Activated naive CD8-positive, alpha-beta T cell treated with anti-CD3 and anti-CD28 coated beads for 36 hours (primary cell): ENCODE measurements at places on chromosomes 2 and 18. TPM values are rescaled to one million over a fixed set of nuclear protein-coding genes. Genes with fewer than 3 reads are reported as not detected.
A peak's percentile ranks its signal among the peaks of the same experiment; 100 is the strongest.

DNA sequence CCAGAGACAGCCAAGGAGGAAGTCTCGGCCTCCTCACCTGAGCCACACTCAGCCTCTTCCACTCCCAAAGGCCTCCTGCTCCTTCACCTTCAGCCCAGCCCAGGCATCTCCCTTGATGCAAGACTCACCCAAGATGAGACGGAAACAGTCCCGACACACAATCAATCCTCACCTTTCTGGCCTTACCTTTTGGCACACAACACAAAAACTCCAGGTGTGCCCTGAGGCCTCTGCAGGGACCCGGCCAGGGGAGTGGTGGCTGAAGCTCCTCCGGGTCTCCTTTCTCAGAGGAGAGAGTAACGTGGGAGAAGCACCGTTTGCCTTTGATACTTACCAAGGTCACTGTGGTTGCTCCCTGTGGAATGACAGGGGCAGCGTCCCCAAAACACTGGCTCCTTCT lies 23.8 kb upstream of the EFHD1 start:
- no peak for DNase-seq

DNA sequence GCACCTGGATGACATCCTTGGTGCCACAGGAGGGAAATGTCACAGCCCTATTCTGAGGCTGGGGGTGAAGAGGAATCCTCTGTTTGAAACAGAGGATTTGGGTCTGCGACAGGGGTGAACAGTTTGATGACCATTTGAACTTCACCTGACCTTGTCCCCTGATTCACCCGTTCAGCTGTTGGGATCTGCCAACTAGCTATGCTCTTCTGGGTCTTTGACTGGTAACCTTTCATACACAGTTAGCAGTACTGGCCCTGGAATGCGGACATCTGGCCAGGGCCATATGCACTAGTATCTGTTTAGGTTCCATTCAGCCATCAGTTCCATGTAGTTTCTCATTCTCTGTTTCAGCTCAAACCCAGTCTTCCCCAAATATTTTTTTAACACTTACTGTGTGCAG lies 72.6 kb upstream of the MCFD2 start:
- DNase-seq, result no peak

GRCh38 chr2:105402809-105403208 lies 4.0 kb upstream of the FHL2 start:
- no peak for DNase-seq

DNA sequence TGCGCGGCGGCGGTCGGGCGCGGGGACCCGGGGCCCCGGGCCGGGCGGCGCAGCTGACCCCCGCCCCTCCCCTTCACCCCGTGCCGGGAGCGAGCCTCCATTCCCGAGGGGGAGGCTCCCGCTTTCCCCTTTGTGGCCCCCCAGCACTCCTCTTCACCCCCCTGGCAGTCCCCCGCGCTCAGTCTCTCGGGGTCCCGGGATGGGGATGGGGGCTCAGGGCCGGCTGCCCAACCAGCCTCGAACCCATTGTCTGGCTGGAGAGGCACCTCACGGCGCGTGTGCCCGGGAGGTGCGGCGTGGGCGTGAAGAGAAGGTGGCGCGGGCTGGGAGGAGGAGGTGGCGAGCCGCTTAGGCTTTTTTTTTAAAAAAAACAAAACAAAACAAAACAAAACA lies 748 bp downstream of the FMNL2 start:
- DNase-seq, result peak; percentile 24

DNA sequence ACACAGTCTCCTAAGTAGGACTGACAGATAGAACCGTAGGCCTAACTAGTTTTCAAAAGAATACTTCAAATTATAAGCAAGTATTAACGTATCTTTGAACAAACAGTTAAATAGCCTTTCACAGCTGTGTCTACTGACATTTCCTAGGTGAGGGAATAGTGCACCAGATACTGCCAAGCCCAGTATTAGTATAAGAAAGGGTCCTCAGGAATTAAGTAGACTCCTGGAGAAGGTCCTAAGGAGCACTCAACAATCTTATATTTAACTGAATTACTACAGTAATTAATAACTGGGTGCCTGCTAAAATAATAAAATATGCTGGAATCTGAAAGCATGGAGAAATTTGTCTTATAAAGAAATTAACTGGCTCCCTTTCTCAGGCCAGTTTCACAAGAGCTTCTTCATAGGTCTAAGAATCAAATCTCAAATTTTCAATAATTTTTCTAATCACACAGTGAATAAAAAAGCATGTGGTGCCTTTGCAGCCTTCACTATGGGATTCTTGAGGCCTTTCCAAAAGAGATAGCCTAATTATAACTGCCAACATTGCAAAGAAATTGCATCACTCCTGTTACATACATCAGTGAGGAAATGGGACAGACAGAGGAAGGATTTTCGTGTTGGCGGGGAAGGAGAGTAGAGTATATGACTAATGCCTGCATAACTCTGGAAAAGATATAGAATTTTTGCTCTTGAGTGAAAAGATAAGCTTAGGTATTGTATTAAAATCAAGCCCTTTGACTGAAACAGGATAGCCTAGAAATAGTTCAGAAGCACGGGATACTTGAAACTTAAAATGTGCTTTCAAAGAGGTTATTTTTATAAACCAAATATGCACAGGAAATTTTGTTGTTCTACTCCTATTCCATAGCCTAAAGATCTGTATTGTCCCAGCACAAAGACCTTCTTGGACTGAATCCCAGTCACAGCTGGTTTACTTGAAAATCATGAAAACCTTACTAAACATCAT lies 228.6 kb upstream of the STK17B start:
- no peak for DNase-seq

GRCh38 chr18:36015629-36016028 lies 43.1 kb downstream of the RMP24 start:
- no peak for DNase-seq

Gene RAB27B
- not detected for total RNA-seq
